Renal cortical epithelial cell (primary cell): ENCODE measurements at places on chromosomes 5 and 9. TPM values are rescaled to one million over a fixed set of nuclear protein-coding genes. Genes with fewer than 3 reads are reported as not detected.

Gene SLC6A7
- total RNA-seq = not detected in 2 replicates

Gene CFAP77
- 0.10 TPM in 1 of 2 replicates, not detected in the other for total RNA-seq

Gene CARTPT
- total RNA-seq = not detected in 2 replicates

Gene COL15A1
- total RNA-seq = 0.05 and 0.35 TPM in 2 replicates

Gene SPATA31A1
- total RNA-seq = not detected in 2 replicates

Gene MYMK
- not detected in 2 replicates for total RNA-seq

Gene CKS2
- 69.7 and 208 TPM in 2 replicates for total RNA-seq

Gene SPRY4
- 1.2 and 3.4 TPM in 2 replicates for total RNA-seq

Gene RNF183
- 0.80 and 1.2 TPM in 2 replicates for total RNA-seq

Gene CA9
- total RNA-seq = 6.8 and 6.9 TPM in 2 replicates

Gene IFNA2
- total RNA-seq = not detected in 2 replicates

Gene SLC6A19
- total RNA-seq = not detected in 2 replicates

Gene PHF24
- total RNA-seq = under 0.01 TPM in 1 of 2 replicates, not detected in the other

Gene RNF38
- 12.0 and 47.3 TPM in 2 replicates for total RNA-seq

Gene GPR151
- total RNA-seq = not detected in 2 replicates

Gene ARHGEF37
- total RNA-seq = 10.2 and 10.8 TPM in 2 replicates

Gene FCN2
- not detected in 2 replicates for total RNA-seq

Gene HTR1A
- 0.35 TPM in 1 of 2 replicates, not detected in the other for total RNA-seq

Gene PCDHA3
- 0.17 and 1.3 TPM in 2 replicates for total RNA-seq

Gene AMBP
- 3.1 and 9.4 TPM in 2 replicates for total RNA-seq

Gene MORN5
- 0.85 TPM in 1 of 2 replicates, not detected in the other for total RNA-seq

Gene FCHO2
- total RNA-seq = 21.2 and 23.2 TPM in 2 replicates

Gene CD274
- total RNA-seq = 9.8 and 20.7 TPM in 2 replicates

Gene MEIKIN
- total RNA-seq = not detected in 2 replicates

Gene DELE1
- total RNA-seq = 32.8 and 52.9 TPM in 2 replicates

Gene TIMD4
- total RNA-seq = 0.35 and 1.3 TPM in 2 replicates

Gene HIGD2A
- total RNA-seq = 27.3 and 47.8 TPM in 2 replicates

Gene C5orf46
- 0.35 TPM in 1 of 2 replicates, not detected in the other for total RNA-seq

Gene DRD1
- not detected in 2 replicates for total RNA-seq

Gene TEX48
- total RNA-seq = not detected in 2 replicates

Gene ATG10
- 18.6 and 18.9 TPM in 2 replicates for total RNA-seq

Gene SPAAR
- 0.17 TPM in 1 of 2 replicates, not detected in the other for total RNA-seq

Gene CTNND2
- not detected in 2 replicates for total RNA-seq

Gene ENHO
- 0.30 TPM in 1 of 2 replicates, not detected in the other for total RNA-seq

Gene BTNL8
- 0.35 TPM in 1 of 2 replicates, not detected in the other for total RNA-seq

Gene EDIL3
- total RNA-seq = 6.9 and 10.1 TPM in 2 replicates

Gene SLC35A4
- total RNA-seq = 28.7 and 85.2 TPM in 2 replicates

Gene INSL6
- not detected in 2 replicates for total RNA-seq

Gene PDZD2
- 6.6 and 14.2 TPM in 2 replicates for total RNA-seq

Gene EGFLAM
- total RNA-seq = under 0.01 and 7.0 TPM in 2 replicates

Gene CAMK2A
- total RNA-seq = 0.15 TPM in 1 of 2 replicates, not detected in the other
